Mononuclear cell (primary cell): ENCODE measurements at places on chromosomes 7 and 10. TPM values are rescaled to one million over a fixed set of nuclear protein-coding genes. Genes with fewer than 3 reads are reported as not detected.

Gene SPDYE11
- not detected for total RNA-seq

Gene UNCX
- not detected for total RNA-seq

Gene MTG1
- total RNA-seq = 14.9 TPM

Gene EGR2
- 11.9 TPM for total RNA-seq

Gene XPNPEP1
- total RNA-seq = 99.7 TPM

Gene HERC4
- total RNA-seq = 42.2 TPM

Gene CTTNBP2
- total RNA-seq = 0.10 TPM

Gene SLC26A4
- total RNA-seq = not detected

Gene BICC1
- 0.21 TPM for total RNA-seq

Gene PRRT4
- total RNA-seq = 0.10 TPM

Gene AGR2
- total RNA-seq = not detected

Gene SFTPD
- total RNA-seq = not detected

Gene TSPAN33
- 38.0 TPM for total RNA-seq

Gene SUN3
- 0.10 TPM for total RNA-seq

Gene CCL24
- not detected for total RNA-seq

Gene SDHAF3
- total RNA-seq = 5.9 TPM

Gene TMEM140
- 51.4 TPM for total RNA-seq

Gene ANKRD61
- total RNA-seq = not detected

Gene BMPER
- total RNA-seq = 0.21 TPM

Gene CC2D2B
- total RNA-seq = 1.2 TPM

Gene CRHR2
- not detected for total RNA-seq

Gene NEBL
- 0.10 TPM for total RNA-seq
